ENCODE measurements at places on chromosomes 4 and X.

DNA sequence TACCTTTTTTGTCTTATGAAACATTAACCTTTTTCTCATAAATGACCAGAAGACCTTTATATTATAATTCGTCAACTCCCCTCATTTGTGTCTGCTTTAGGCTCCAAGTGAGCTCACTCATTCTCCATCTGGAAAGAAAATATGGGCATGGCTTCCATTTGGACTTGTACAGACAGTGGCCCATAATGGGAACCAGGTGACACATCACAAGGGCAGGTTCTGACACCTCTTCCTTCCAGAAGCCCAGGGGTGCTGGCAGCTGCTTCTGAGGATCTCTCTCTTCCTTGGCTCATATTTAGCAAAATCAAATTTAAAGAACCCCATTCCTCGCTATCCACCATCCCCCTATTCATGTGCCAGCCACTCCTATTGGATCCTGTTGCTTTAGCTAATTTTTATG, 69.6 kb downstream of the CD38 start:
- DNase-seq: no peak

DNA sequence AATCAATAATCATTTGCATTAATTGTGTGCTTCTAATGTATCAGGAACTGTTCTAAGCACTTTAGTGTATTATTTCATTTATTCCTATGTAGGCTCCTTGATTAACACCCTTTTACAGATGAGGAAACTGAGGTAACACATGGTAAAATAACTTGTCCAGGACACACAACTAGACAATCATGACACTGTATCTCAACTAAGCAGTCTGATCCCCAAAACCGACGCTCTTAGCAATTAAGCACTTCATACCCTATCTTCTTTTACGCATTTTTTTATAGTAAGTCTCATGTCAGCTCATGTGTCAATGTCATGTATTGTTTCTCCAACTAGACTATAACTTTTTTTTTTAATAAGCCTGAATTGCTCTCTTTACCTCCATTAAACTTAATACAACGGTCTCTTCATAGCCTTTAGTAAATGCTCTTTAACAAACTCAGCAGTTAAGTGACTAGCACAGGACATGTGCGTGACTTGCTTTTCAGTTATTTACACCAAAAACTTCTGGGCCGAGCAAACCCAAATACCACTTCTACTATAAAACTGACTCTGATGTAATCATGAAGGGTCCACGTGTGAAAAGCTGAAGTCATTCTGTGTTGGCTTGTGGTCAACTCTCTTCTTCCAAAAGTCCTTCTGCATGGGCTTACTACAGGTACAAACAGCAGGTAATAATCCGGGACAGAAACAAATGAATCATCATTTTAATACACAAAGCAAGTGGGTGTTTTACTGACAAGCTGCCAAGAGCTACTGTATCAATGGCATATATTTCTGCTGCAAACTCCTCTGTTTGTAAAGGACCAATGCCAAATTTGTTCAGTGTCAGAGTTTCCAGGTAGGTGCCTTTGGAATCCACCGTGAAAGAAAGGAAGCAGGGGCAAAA, 7.9 kb upstream of the AMBN start:
- no peak for DNase-seq

DNA sequence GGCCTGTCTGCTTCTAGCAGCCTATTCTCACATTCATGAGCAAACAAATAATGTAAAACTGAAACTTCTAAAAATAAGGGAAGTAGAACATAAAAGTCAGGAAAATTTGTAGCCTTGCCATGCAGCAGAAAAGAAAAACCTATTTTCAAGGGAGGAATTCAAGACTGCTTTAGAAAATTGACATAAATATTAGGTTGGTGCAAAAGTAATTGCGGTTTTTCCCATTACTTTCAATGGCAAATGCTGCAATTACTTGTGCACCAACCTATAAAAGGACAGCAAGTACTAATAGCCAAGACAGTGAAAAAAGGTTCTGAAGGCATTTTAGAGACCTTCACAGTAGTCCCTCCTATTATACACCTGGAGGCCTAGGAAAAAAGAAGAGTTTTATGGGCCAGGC, 457.8 kb downstream of the KLHL4 start:
- DNase-seq: no peak

DNA sequence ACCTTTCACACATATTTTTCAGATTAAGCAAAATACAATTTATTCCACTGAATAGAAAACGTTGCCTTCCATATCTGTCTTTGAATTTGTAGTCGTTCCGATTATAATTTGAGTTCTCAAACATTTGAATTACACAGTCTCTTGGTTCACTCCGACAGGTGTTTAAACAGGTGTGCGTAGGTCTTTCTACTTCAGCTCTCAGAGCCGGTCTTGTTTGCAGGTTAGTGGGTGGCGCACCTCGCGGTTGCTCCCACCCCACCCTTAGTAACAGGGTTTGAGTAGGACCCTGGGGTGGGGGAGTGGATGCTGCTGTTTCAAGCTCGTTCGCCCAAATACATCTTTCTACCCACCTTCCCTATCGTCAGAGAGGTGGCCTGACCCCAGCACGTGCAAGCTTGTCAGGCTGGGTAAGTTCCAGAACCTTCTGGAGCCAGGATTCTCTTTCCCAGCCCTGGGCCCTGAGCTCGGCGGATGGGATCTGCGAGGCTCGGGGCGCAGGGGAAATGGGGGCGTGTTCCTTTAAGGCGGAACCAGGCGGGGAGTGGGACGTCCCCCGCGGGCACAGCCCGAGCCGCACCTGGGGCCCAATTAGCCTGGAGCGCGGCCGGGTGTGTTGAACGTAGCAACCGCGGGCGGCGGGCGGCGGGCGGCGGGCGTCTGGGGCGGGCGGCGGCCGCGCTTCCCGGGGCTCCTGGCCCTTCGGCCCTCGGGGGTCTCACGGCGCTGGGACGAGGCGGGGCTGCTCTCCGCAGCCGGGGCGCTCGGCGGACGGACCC, at the start of gene FAM149A:
Gene FAM149A, plus strand, starts transcription at position 591 of the 776 bp plus-strand sequence.
- no peak for DNase-seq

DNA sequence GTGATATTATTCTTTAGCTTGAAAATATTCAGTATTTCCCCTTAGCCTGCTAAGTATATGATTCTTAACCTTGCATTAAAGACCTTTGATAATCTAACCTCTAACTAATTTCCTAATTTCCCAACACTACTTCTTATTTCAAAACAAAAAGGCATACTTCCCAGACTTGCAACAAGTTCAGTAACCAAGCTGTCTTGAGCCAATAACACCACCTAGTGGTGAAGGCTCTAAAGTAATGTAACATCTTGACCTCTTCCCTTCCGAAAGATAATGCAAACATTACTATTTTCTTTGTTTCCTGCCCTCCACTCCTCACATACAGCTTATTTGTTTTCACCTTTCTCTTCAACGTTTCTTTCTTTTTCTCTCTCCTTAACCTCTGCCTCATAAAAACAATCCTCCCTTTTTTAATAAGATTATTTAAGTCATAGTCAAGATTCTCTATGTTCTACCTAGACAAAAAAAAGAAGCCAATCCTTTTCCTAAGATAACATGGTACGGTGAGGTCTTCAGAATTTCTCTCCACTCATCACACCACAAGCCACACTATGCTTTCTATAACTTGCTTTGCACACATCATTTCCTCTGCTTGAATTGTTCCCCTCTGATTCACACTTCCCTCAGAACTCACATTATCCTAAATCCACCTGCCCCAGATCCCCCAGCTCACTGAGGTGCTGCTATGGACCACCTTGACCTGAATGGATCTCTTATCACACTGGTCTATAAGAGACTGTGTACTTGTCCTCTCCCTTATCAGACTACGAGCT, 3.5 kb downstream of the FAT1 start:
- peak; percentile 50 for DNase-seq

- DNase-seq: no peak
Measured at GRCh38 chr4:1175635-1176229, 3.3 kb upstream of the SPON2 start.

- no peak for DNase-seq
Measured at GRCh38 chr4:46277165-46277951, 112.6 kb downstream of the GABRA2 start.

DNA sequence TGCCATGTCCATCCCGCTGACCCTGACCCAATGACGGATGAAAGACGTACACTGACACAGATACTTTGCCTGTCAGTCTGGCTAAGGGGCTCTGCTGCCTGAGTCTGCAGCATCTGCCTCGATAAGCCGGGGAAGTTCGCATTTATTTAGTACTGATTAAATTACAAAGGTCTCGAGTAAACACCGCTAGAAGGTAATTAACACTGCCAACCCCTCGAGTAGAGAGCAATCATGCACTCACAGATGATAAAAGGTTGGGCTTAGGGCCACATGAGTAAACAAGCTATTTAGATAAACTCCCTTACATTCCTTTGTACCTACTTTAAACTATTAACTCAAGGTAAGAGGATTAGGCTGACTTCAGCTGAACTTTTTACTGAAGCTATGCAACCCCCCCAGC, 16.0 kb upstream of the RBMXL3 start:
- DNase-seq: no peak

- DNase-seq: peak; percentile 27
Measured at GRCh38 chrX:72620550-72621145, 48.0 kb upstream of the HDAC8 start.

DNA sequence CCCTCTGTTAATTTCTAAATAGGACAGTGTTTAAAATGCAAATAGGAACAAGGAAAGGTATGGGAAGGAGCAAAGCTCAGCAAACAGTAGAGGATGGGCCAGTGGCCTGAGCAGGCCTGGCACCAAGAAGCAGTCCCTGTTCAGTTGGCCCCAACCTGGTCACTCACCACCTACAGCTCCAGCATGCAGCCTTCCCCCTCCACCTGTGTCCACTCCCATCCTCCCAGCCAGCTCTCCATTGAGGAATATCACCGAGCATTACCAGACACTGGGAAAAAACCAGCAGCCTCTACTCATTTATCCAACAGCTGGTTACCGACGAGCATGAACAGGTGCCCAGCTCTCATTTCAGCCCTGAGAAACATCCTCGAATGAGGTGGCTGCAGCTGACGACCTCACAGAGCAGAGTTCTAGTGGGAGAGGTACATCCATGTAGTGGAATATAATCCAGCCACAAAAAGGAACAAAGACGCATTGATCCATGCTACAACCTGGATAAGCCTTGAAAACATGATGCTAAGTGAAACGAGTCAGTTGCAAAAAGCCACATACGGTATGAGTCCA, 25.6 kb downstream of the CD99L2 start:
- DNase-seq: no peak

GRCh38 chr4:57074744-57075143, 35.4 kb downstream of the IGFBP7 start:
- DNase-seq: no peak

DNA sequence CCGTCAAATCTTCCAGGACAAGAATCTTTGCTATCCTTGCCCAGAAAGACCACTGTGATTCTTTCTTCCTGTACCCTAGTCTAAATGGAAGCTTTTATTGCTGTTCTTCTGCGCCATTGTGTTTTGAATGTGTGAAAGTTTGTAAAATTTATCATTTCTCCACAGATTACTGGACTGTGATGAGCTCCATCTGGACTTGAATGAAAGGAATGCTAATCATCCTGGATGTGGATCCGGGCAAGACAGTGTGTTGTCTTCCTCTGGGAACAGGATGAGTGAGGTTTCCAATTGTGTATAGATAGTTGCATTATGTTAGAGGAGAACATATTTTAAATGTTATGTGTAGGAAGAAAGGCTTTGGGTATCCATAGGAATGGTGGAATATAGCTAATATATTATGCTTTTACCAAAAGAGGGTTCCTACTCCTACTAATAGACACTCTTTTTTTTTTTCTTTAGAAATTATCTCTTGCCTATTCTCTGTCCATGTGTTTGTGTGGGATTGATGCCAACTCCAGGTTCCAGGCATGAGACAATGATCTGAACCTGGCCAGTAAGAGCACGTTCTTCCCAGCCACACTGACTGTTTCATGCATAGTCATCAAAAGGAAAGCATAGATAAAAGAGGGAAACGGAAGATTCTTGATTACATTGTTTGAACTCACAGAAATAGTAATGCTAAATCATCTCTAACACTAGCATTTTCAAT, 803.6 kb upstream of the ADGRL3 start:
- DNase-seq: no peak

DNA sequence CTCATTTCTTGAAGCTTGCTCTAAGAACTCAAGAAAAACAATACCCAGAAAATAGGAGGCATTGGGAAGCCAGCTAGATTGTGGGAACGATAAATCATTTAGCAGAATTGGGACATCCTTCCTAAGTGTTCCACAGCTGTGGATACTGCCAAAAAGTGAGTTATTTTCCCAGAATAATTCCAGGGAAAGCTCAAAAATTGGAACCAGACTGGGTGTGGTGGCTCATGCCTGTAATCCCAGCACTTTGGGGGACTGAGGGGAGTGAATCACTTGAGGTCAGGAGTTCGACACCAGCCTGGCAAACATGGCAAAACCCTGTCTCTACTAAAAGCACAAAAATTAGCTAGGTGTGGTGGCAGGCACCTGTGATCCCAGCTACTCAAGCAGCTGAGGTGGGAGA, 68.2 kb upstream of the GK2 start:
- no peak for DNase-seq

DNA sequence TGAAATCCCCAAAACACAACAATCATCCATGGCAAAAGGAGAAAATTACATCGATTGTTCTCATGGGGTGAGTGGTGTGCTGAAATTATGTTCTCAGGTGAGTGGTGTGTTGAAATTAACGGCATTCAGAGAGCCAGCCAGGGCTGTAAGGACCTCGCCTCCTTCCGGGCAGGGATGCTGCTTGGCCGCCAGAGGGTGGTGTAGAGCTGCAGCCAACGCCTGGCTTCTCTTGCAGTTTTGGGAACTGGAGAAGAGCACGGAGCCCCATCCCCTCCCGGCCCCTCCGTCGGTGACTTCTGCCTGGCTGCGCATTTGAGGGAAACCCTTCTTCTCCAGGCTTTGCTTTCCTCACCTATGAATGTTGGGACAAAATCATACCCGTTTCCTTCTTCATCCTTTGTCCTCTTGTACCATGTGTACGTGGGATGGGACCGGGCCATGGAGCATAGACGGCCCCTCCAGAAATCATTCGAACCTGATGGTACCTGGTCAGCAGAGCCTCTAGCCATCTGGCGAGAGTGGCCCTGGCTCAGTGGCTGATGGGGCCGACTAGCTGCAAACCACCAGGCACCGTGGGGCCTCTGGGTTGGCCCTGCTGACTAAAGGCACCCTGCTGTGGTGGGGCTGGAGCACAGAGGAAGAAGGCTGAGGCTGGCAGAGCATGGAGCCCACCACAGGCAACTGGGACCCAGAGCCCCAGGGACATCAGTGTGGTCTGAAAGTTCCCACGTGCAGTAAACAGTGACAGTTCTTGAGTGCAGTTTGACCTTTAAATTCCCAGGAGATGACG, 28.4 kb downstream of the TRMT44 start:
- peak; percentile 79 for DNase-seq

- no peak for DNase-seq
Measured at GRCh38 chrX:111581086-111581485, 69.6 kb downstream of the SERTM2 start.

GRCh38 chr4:22458098-22458497, 57.8 kb downstream of the ADGRA3 start:
- no peak for DNase-seq

DNA sequence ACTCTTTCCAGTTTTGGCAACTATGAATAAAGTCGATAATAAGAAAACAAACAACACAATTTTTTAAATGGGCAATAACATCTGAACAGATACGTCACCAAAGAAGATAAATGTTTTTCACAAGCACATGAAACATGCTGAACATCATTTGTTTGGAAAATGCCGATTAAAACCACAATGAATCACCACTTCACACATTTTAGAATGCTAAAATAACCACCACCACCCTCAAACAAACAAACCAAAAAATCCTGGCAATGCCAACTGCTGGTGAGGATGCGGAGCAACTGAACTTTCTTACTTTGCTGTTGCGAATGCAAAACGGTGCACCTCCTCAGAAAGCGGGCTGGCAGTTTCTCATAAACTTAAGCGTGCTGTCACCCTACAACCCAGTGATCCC, 115.9 kb downstream of the NSUN7 start:
- DNase-seq: no peak
